ENCODE measurements at places on chromosomes 6 and 20. TPM values are rescaled to one million over a fixed set of nuclear protein-coding genes. Genes with fewer than 3 reads are reported as not detected.

POU5F1 gene
- total RNA-seq: 19.5 TPM

DNA sequence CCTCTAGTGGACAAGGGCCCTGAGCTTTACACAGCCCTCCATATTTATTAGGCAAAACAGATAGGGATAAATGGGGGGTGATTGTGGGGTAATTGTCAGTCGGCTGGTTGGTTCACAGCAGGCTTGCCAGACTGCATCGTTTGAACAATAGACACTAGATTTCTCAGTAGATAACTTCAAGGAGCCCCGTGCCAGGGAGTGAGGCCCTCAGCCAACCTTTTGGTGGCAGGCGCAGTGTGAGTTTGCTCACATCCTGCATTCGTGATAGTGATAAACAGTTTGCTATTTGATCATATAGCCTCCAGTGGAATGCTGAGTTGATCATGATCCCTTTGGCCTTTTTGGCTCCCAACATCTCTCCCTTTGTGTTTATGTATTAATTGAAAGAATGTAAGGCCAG, 3.6 kb upstream of the ABHD12 start:
- H3K36me3 ChIP-seq: no peaks in the 10 kb centered on the region
- no peak overlapping the region for H3K4me3 ChIP-seq
- H3K27me3 ChIP-seq: no peaks in the 10 kb centered on the region
- DNase-seq: no peak
- no peak overlapping the region for H3K27ac ChIP-seq
- H3K4me1 ChIP-seq: peaks cover under 1% of the 10 kb centered on the region

GRCh38 chr20:62120990-62121775, 1.1 kb upstream of the LSM14B start:
- H3K4me3 ChIP-seq: peak overlapping the region; percentile 57
- H3K4me1 ChIP-seq: peaks cover 6% of the 10 kb centered on the region
- peak overlapping the region; percentile 94 for H3K27ac ChIP-seq

SLC24A3 gene
- total RNA-seq: 8.4 TPM

DNA sequence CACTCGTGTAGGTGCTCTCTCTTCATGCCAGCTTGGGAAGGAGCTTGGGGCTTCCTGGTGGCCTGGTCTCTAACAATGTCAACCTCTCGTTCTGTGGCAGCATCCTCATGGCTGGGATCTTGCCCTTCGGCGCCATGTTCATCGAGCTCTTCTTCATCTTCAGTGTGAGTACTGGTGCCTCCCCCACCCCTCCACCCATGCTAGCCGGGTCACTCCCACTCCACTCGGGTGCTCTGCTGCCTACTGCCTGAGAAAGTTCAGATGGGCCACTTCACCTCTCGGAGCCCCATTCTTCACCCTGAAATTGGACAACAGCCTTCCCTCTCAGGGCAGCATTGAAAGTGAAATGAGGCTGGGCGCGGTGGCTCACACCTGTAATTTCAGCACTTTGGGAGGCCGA, 48.8 kb downstream of the TM9SF4 start:
- no peak overlapping the region for H3K4me3 ChIP-seq
- H3K27me3 ChIP-seq: no peaks in the 10 kb centered on the region
- H3K36me3 ChIP-seq: peaks cover 36% of the 10 kb centered on the region

GRCh38 chr20:14332866-14333265, 4.5 kb downstream of the FLRT3 start:
- H3K4me3 ChIP-seq: no peak overlapping the region
- H3K27ac ChIP-seq: no peak overlapping the region
- H3K36me3 ChIP-seq: no peaks in the 10 kb centered on the region
- no peaks in the 10 kb centered on the region for H3K27me3 ChIP-seq

GTSF1L gene
- total RNA-seq: not detected

DNA sequence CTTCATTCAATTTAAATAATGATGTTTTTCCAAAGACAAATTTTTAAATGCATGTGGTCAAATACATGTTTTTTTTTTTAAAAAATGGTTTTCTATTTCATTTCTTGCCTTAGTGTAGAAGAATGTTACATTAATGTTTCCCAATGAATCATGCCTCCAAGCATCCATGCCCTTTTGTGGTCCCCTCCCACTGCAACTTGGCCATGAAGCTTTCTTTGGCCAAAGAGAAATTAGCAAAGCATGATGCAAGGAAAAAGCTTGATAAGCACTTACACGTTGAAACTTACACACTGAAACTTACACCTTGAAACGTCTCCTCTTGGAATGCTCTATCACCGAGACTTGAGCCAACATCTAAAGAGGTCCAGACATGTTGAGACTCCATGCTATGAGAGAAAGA, 93.0 kb upstream of the ELOVL5 start:
- no peak overlapping the region for H3K27ac ChIP-seq
- no peak for DNase-seq
- H3K27me3 ChIP-seq: no peaks in the 10 kb centered on the region
- no peak overlapping the region for H3K4me3 ChIP-seq
- H3K36me3 ChIP-seq: no peaks in the 10 kb centered on the region

DNA sequence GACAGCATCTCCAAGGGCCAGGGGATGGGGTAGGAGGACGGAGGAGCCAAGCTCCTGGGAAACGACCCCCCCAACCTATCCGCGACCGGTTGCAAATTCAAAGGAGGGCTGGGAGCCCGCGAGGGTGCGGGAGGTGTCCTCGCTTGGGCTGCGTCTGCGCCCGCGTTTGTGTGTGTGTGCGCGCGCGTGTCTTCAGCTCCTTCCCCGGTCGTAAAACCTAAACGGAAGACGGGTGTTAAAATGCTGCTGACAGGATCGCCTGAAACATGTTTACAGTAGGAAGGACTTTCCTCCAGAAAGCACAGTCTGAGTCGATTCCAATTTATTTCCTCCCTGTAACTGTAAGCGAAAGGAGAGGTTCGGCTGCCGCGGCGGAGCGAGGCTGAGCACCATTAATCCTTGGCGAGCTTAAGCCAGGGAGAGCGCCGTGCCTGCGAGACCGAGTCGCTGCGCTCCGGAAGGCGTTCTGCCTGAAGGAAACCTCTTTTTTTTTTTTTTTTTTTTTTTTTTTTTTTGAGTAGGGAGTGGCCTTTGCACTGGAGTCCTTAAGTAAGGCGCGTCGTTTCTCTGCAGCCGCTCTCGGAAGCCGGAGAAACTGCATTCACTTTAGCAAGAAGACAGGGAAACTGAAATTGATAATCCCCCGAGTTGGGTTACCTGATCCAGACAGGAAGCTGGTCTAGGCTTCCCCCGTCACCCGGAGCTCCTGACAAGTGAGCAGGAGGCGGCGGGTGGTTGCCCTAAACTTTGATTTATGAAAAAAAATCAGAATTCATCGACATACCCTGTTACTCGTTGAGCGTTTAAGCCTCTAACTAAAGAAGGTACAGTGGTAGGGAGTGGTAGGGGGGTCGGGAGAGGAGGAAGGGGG, 4.8 kb upstream of the SOX4 start:
- H3K4me1 ChIP-seq: no peaks in the 10 kb centered on the region
- H3K27me3 ChIP-seq: no peaks in the 10 kb centered on the region
- peak overlapping the region; percentile 93 for H3K27ac ChIP-seq
- no peaks in the 10 kb centered on the region for H3K36me3 ChIP-seq
- peak overlapping the region; percentile 57 for H3K4me3 ChIP-seq

DNA sequence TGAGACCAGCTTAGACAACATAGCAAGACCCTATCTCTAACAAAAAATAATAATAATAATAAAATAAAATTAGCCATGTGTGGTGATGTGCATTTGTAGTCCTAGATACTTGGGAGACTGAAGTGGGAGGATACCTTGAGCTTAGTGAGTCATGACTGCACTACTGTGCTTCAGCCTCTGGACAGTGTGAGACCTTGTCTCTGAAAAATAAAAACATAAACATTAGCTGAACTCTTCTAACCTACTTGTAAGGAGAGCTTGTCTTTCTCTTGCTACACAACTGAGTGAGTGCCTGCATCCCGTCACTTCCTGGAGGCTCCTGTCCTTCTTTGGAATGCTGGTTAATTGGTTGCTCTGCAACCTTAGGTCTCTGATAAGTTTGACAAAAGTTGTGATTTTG, 5.1 kb upstream of the DBNDD2 start:
- no peak for DNase-seq
- no peaks in the 10 kb centered on the region for H3K4me1 ChIP-seq
- H3K27me3 ChIP-seq: peaks cover 21% of the 10 kb centered on the region
- H3K4me3 ChIP-seq: no peak overlapping the region
- H3K36me3 ChIP-seq: no peaks in the 10 kb centered on the region

Measured in lung (tissue), 17 donors.